ENCODE measurements at places on chromosomes 11 and 22.

DNA sequence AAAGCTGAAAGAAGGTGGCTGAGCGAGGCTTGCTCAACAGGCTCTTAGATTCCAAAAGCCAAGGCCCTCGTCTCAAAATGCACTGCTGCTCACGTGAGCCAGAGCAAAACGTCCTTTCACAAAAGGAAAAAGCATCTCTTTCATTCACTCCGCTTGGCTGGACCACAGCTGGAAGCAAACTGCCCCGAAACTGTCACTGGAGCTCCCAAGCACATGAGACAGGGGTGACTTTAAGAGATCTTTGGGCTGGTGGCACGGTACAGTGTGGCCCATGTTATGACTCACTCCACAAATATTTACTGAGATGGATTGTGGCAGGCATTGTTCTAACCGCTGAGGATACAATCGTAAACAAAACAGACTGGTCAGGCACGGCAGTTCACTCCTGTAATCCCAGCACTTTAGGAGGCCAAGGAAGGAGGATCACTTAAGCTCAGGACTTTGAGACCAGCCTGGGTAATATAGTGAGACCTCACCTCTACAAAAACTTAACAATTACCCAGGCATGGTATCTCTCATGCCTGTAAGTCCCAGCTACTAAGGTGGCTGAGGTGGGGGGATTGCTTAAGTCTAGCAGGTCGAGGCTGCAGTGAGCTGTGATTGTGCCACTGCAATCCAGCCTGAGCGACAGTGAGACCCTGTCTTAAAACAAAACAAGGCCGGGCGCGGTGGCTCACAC is 3.6 kb downstream of the PLA2G6 start:
- DNase-seq = no peak

DNA sequence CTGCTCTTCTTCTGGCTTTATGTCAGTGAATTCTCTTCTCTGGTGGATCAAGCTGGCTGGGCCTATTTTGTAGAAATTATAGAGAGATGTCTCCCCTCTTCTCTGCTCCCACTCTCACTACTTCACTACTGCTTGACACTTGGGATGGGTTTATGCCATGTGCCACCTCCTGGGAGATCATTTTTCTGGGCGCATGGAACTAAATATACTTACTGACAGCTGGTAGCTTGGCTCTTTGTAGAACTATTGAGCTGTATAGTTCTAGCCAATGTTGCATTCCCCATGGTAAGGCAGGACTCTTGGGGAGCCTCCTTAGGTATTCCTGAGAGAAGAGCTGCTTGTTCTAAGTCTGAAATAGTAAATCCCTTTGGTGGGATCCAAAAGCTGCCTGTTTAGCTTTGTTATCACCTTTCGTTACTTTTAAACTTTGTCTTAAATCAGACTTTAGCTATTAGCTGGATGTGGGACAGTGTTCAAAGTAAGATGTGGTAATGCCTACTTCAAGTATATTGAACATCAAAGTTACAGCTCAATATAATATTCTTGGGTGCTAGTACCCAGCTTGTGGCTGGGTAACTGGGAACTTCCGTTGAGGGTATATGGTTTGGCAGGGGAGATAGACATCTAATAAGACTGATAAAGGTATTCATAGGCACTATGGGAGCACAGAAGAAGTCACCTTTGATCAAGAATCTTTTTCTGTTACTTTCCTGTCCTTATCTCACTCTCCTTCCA is 87.5 kb upstream of the RRM1 start:
- DNase-seq = no peak

DNA sequence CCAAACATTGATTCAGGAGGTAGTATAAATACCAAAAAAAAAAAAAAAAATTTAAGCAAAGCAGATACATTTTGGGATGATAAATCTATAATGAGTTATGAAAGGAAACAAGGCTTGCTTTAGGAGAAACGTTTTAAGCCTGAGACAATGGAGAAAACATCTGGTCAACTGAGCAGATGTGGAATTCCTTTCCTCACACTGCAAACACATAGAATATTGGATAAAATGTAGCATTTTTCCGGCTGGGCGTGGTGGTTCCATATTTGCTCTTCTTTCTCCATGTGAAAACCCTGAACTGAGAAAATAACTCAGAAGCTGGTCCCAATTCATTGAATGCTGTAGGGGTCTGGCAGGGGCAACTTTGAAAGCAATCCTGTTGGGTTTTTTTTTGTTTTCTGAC is 33.9 kb downstream of the ENDOD1 start:
- no peak for DNase-seq

DNA sequence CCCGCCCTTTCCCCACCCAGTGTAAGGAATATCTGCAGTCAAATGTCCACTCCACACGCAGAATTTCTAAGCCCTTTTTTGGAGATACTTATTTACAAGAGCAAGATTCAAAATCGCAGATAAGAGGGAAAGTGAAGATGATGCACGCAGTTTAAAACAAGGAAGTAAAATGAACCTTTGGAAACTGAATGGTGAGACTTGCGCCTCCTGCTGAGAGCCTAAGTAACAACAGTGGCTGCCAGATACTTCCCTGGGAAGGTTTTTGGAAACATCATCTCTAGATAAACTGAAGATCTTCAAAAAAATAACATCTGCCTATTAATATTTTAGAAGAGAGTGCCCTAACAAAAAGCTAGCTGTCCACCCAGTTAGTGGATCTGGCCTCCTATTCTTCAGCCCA is 963.1 kb upstream of the FAT3 start:
- no peak for DNase-seq

GRCh38 chr22:29339381-29340235 is 24.1 kb upstream of the RASL10A start:
- DNase-seq = no peak

DNA sequence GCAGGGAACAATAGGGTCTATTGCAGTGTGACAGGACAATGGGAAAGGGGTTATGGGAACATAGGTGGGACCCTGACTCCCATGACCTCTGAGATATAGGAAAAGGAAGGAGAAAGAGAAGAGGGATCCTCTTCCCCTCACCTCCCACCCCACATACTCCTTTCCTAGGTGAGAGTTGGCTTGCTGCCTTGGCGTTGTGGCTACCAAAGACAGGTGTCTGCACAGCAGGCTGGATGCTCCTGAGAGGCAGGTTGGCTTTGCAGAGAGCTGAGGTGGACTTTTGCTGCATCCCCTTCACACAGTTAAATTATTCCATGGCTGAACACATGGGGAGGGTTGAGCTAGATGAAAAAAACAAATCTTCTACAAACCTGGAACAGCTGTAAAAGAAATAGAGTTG is 80.7 kb downstream of the SYT9 start:
- no peak for DNase-seq

DNA sequence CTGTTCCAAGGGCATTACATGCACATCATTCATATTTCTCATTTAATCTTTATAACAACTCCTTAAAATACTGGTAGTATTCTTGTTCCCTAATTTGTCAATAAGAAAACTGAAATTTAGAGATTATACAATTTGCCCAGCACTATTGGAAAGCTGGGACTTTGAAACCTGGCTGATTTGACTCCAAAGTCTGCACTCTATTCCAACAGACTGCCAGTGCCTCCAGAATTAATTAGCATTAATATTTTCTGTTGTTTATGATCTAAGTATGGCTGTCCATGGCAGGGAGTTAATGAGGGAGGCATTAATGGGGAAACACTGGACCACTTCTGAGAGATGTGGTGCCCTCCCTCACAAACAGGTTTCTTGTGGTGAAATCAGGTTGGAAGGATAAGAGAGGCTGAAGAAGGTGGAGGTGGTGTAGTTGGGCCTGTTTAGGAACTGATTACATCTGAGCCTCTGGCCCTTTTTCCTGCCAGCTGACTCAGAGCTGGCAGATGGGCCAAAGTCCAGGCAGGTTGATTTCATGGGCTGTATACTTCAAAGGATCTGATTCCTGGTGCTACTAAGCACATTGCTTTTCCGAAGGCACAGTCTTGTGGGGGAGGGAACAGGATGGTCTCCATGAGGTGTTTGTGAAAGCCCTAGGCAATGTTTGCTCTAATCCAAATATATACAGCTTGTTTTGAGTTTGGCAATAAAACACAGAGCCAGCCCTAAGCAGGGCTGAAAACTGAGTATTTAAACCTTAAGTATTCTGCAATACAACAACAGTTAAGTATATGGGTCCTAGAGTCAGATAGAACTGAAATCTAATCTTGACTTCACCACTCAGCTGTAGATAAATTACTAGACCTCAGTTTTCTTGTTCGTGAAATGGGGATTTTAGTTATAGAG is 21.0 kb upstream of the RAB30 start:
- DNase-seq = peak; percentile 70

GRCh38 chr22:37439347-37439746 is 12.1 kb upstream of the ELFN2 start:
- DNase-seq = no peak

DNA sequence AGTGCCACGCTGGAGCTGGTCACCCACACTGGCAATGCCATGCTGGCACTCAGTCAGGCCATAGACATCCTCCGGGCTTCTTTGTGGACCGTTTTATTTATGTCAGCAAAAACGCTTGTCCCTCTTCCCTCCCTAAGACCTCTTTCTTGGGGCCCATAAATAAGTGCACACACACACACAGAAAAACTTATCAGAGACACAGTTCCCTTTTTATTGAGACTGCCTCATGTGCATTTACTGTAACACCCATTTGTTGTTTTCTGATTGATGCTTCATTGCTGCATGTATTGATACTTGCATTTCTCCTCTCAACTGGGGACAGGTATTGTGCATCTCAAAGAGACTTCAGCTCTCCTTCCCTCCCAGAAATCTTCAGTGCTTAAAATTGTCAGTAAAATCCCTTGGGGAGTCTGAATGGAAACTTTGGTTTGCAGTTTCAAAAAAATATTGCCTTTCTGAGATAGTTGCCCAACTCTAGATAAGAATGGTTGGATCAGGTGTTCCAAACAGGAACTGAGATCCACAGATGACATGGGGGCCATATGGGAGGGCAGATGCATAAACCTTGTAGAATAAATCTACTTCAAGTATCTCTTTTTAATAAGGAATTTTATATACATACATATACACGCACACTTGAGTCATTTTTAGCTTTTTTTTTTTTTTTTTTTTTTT is 50.9 kb downstream of the PPP2R1B start:
- no peak for DNase-seq

DNA sequence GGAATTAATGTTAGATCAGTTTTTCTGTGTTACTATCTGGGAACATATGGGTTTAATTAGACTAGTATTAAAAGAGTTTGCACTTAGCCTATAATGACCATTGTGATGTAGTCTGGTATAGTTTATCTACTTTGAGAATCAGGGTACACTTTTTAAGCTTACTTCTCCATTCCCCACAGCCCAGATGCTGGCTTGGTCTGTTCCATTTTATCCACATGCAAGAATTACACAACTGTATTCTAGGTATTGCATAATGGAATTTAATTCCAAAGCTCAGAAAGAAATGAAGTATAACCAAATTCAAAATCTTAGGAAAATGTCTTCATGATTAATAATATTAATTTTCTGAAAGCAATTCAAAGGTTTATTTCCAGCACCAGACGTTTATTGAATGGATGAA is 122.2 kb upstream of the PDGFD start:
- DNase-seq = no peak

DNA sequence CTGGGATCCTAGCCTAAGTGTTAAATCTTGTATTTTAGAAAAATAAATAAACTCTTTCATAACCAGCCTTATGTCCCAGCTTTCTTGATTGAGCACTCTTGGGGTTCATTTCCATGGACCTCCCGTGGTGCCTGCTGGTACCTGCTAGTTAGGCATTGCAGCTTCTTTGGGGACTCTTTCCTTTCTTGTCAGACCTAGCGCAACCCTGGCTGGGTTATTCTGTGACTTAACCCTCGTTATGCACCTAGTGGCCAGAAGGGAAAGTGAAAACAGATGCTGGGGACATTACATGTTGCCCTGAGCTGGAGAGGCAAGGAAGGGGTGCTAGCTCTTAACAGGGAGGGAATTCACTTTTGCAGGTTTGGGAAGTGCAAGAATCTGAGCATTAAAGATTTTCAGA is 46.8 kb downstream of the APIP start:
- no peak for DNase-seq

DNA sequence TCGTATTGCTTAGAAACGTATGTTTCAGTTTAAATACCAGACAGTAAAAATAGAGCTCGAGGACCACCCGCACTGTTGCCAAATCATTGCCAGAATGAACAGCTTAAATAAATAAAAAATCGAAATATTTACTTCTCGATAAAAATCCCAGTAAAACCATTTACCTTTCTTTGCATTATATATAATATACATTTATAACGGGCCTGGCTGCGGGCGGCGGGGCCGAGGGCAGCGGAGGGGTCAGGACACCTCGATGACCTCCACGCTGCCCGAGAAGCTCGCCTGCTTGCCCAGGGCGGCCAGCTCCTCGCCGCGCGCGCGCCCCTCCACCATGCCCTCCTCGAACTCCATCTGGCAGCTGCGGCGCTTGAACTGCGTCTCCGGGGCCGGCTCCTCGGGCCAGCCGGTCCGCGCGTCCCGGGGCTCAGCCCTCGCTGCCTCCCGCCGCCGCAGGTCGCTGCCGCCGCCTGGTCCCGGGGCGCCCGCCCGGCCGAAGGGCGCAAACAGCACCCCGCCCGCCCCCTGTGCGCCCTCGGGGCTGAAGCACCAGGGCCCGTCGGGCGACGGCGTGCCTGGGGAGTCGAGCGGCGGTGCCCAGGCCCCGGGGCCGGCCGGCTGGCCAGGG is 15.7 kb downstream of the DUSP8 start:
- no peak for DNase-seq

GRCh38 chr11:86811637-86812321 is 11.4 kb downstream of the PRSS23 start:
- DNase-seq = no peak

- DNase-seq = no peak
Measured at GRCh38 chr11:124758355-124759265, 3.5 kb downstream of the ESAM start.

GRCh38 chr22:36175892-36176291 is 15.3 kb upstream of the APOL3 start:
- DNase-seq = no peak

- DNase-seq = no peak
Measured at GRCh38 chr11:61695917-61696316, 15.7 kb downstream of the DAGLA start.

DNA sequence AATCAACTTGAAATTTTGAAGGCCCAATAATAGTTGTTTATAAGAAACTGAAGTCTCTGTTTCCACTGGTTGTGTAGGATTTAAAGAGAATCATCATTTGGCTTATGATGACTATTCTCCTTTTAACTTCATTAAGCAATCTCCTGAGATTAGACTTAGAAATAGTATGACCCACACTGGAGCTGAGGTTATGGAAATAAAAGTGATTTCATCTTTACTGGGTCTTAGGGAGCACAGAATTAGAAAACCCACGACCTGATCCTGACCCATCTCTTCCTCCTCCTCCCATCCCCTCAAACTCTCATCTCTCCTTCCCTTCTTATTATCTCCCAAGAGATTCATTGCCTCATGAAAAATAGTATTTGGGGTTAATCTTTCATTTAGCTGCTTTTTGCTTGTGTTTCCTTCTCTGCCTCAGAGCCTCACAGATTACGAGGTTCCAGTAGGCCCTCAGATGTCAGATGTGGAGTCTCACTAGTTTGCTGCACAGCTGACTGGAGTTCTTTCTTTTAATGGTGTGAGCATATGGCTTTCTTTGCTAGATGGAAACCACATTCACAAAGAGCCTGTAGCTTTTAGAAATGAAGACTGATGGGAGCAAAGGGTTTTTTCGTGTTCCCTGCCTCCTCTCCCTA is 85.0 kb downstream of the ALX4 start:
- no peak for DNase-seq
